ENCODE measurements at places on chromosomes 6 and 20.

GRCh38 chr20:1918491-1919165 is 23.4 kb downstream of the SIRPA start:
- no peak for DNase-seq

GRCh38 chr20:9180481-9181257 is 111.8 kb downstream of the PLCB4 start:
- DNase-seq: no peak

DNA sequence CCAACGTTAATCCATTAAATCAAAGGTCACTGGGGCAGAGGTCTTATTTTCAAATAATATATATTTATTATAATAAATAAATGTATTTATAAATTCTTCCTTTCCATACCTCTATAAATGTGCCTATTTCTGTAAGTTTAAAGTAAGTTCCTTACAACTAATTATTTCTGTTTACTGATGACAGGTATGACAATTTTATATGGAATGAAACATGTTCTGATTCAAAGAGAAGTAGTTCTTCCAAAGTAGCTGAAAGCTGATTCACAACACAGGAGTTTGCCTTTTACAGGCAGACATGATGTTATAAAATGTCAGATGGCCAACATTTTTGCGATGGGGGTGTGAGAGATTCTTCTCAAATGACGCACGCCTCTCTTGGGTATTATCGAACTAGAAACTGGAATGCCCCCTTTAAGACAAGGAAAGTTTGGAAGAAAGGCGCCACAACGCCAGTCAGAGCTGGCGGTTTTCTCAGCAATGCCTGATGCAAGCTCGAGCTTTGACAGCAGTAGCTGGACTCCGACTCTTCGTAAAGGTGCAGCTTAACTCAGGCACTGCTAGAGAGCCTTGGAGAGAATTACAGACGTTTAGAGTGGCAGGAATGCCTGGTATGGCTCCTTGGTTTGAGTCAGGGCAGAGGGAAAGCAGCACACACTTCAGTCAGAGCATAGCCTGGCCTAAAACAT is 92.1 kb downstream of the FOXC1 start:
- DNase-seq: no peak

GRCh38 chr6:137914530-137915193 is 47.6 kb downstream of the TNFAIP3 start:
- no peak for DNase-seq

DNA sequence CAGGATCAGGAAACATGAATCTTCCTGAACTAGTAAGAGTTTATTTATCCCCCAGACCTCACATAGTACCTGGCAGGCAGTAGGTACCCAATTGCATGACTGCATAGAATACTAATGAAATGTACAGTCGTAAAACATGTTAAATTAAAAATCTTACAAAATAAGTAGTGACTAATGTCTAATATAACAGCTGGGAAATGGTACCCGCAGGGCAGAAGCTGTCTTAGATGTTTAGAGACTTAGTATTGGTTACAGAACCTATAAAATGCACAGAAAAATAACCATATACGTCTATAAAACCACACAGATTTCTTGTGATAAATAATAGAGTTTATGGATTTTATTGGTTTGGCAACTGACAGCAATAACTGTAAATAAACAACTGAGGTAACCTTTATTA is 139.1 kb upstream of the GMDS start:
- DNase-seq: no peak

DNA sequence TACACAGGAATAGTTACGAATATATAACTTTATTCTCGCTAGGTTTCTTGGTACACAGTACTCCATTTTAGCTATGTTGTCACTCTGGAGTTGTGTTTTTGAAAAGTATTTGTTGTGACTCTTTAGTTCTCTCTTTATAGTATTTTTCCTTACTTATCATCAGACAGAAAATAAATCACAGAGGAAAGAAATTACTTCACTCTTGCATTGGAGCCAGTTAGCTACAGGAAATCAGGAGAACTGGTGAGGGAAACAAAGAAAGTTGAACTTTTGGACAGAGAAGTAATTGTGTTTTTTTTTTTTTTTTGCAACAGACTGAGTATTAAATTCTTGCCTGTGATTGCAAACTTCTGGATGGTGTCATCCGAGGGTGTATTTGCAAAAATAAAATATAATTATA is 33.9 kb downstream of the DSE start:
- no peak for DNase-seq

- DNase-seq: no peak
These were observed 49.2 kb downstream of the FRK start for GRCh38 chr6:116011520-116011919.

GRCh38 chr6:162149786-162150185 is 577.8 kb downstream of the PRKN start:
- no peak for DNase-seq

DNA sequence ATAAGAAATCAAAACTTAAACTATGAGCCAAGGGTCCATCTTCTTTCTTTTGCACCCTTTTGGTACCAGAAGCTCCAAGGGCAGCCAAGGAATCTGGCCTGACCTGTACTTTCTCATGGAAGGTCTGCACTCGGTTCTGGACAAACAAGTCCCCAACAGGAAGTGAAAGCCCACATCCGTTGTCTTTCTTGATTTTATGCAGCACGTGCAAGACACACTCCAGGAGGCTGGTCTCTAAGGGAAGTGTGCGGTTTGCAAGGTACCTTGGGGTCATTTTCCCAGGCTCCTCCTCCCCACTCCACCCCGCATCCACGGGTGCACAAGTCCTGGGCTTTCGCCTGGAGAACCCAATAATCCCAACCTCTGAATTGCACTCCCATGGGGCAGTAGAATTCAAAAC is 101.9 kb downstream of the NFATC2 start:
- no peak for DNase-seq

DNA sequence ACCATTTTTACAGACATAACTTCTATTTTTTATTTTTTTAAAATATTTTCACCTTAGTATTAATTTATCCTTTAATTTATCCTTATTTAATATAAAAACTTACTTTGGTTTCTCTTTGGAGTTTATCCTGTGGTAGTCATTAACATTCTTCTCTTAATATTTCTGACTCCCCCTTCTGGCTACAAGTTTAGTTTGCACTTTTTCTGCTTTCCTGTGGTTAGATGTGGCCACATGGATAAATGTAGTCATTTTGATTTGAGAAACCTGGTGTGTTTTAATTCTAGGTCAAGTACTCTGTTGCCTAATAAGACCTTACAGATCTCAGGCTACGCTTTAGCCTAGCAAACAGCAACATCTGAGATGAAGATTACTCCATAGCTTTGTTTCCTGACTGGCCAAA is 1187.5 kb downstream of the HACE1 start:
- no peak for DNase-seq

- DNase-seq: peak; percentile 44
These were observed 53.8 kb upstream of the POLR1H start for GRCh38 chr6:30007132-30007764.

GRCh38 chr6:109920911-109921310 is 57.2 kb upstream of the GPR6 start:
- no peak for DNase-seq

Data from hematopoietic multipotent progenitor cell treated with erythropoietin and hydrocortisone succinate and interleukin-3 and kit ligand, for 15 days (in vitro differentiated cells).